Chondrocyte (in vitro differentiated cells): ENCODE measurements at places on chromosomes 11 and 22.

- DNase-seq, result peak; percentile 67
These were observed 9.7 kb downstream of the FXYD2 start for GRCh38 chr11:117814766-117815261.

- DNase-seq, result no peak
These were observed 10.2 kb upstream of the BIRC3 start for GRCh38 chr11:102306817-102307726.

GRCh38 chr11:134975866-134976376, 563.9 kb upstream of the B3GAT1 start:
- DNase-seq, result no peak

DNA sequence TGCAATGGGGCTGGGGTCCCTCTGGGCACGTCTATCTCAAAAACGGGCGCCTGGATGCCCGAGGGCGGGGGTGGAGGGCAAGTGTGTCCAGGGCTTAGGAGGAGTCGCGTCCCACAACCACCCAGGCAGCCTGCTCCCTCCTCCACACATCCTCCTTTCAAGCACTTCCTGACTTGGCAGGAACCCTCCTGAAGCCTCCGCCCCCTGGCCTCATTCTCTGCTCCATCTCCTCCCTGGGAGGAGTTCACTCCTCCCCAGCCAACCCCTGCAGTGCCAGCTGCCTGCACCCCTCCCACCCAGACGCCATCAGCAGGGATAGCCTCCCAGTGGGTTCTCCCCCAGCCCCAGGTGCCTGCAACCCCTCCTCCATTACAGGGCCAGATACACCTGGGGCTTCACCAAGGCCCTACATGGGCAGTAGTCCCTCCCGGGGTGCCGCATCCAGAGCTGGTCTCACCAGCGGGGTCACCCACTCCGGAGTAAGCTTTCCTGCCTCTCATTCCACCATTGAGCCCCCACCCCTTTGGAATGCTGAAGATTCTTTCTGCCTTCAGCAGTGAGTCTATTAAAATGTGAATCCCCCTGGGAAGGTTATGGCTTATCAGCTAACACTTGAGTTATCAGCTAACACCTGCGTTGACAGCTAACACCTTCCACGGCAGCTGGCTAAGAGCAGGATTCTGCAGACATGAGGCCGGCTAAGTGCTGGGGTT, 24.4 kb downstream of the RTN4R start:
- no peak for DNase-seq

GRCh38 chr22:47053726-47054141, 291.3 kb downstream of the TBC1D22A start:
- peak; percentile 61 for DNase-seq

- DNase-seq, result no peak
These were observed 59.7 kb upstream of the CYP2D6 start for GRCh38 chr22:42190274-42190673.

GRCh38 chr11:72613977-72614376, 60.2 kb downstream of the PDE2A start:
- DNase-seq, result no peak

- no peak for DNase-seq
These were observed 20.6 kb upstream of the SYT7 start for GRCh38 chr11:61601512-61601911.

DNA sequence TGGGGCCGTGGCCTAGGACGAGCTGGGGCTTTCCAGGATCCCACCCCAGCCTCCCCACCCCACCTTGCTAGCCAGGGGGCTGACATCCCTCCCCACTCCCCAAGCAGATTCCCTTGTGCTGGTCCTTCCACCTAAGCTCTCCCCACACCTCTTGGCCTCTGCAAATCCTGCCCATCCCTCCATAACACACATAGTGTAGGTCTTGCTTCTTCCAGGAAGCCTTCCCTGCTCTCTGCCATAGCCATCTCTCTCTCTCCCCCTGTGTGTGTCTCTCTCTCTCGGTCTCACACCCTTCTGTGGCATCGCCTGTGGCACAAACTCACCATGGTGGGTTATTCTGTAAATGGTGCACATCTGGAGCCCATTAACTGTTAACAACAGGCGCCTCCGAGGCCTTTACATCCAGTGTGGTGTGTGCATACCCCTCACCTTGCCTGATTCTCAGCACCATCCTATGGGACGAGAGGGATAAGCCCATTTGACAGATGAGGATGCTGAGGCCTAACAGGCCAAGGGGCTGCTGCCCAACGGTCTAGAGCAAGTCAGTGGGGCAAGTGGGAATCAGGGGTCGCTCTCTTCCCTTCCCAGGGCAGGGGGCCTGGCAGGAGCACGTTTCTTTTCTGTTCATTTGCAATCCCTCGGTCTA, 22.2 kb upstream of the PICK1 start:
- DNase-seq, result no peak

DNA sequence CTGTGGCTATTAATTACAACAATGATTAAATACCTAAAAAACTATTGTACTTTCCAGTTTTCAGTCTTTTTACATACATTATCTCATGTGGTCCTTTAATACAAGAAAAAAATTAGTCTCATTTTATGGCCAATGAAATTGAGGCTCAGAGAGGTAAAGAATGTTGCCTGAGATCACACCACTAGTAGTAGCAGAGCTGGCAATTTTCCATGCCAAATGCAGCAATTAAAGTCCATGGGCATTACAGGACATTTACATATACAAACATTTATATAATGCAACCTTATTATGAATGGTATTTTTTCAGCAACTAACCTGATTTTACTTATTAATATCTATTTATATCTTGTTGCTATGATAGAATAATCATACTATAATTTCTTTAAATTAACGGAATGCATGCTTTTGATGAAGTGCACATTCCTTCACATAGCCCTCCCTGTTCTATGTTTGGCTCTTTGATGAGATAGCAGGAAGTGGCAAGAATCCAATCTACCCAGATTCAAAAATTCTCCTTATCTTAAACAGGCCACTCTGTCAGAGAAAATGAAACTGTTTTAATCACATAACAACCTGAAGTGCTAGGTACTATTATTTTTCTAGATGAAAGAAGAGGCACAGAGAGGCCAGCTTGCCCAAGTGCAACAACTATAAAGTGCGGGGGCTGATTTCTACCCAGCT, 120.9 kb upstream of the LDLRAD3 start:
- no peak for DNase-seq

- no peak for DNase-seq
These were observed 191.9 kb upstream of the DDI1 start for GRCh38 chr11:103844327-103845215.
